ENCODE measurements at places on chromosomes 16 and 17. TPM values are rescaled to one million over a fixed set of nuclear protein-coding genes. Genes with fewer than 3 reads are reported as not detected.

DNA sequence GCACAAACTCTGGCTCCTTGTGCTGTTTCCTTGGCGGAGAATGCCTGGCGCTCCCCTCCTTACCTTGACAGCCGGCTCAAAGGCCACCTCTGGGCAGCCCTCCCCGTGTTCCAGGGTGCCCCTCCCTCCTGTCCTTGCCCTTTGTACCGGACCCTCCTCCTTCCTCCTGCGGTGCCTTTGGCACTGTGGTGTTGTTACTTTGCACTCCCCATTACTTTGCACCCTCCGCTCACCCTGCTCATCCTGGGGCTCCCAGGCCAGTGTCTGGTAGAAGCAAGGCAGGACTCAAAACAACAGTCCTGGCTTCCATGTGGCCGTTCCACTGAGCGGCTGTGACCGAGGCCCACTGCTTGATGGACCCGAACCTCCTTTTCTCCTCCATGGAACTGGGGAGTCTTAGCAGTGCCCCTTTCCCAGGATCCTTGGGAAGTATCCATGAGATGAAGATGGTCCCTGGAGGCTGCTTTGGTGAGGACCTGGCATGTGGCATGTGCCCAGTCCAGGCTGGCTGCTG, 147.8 kb downstream of the CMIP start:
- no peak for DNase-seq

- peak; percentile 12 for DNase-seq
Observed at GRCh38 chr16:48829336-48830310, 219.6 kb upstream of the N4BP1 start.

DNA sequence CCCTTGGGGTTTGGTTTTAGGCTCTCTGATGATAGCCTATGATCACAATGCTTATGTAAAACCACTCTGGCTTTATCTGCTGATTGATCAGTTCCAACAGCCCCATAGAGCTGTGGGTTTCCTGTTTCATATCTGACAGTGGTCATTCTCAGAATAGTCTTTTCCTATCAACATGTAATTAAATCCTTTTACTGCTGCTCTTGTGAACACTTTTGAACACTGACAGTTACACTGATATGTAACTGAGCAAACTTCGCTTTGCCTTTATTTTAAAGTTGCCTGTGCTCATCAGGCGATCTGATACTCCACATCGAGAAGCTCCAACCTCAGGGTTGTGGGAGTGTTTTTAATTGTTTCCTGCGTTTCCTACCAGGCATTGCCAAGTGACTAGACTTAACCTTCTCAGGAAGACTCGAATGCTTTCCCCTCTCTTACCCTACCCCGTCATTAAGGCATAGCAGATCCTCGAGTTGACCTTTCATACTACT, 17.3 kb upstream of the CLEC18B start:
- DNase-seq: no peak

- no peak for DNase-seq
Observed at GRCh38 chr16:87114832-87115231, 202.4 kb downstream of the C16orf95 start.

- no peak for DNase-seq
Observed at GRCh38 chr17:80832266-80832676, 159.4 kb upstream of the CHMP6 start.

GRCh38 chr16:25501530-25502255, 190.1 kb upstream of the HS3ST4 start:
- no peak for DNase-seq

GRCh38 chr17:15917438-15918027, 27.4 kb upstream of the ADORA2B start:
- no peak for DNase-seq

- DNase-seq: no peak
Observed at GRCh38 chr16:21164521-21165168, 6.2 kb downstream of the LDAF1 start.

GRCh38 chr17:7220593-7221277, 997 bp downstream of the ACADVL start:
- no peak for DNase-seq

- no peak for DNase-seq
Observed at GRCh38 chr17:39306509-39307212, 80.9 kb upstream of the STAC2 start.

DNA sequence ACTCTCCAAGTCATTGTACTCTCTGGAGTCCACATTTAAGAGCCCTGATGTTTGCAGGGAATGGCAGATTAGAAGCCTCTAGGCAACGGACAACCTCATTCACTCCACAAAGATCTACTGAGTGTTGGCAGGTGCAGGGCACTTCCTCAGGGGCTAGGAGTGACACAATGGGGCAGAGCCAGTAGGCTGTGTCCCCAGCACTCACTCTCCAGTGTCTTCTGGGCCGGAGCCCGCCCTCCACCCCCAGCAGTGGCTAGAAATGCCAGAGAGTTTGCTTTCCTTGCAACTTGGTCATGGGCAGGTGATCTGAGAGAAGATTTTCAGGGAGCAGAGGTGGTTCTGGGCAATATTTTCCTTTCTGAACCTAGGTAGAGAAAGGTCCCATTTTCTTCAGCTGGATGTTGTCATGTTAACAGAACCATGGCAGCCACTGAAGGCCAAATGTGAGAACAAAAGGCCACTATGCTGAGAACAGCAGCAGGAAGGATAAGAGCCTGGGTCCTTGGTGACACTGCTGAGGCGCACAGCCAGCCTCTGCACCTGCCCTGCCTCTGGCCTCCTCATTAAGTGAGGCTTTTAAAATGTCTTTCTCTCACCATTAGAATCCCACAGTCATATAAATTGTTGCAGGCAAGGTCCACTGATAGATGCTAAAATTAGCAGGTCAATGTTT, 96.2 kb downstream of the USP31 start:
- DNase-seq: no peak

GRCh38 chr16:51657848-51658247, 506.8 kb upstream of the SALL1 start:
- DNase-seq: no peak

- DNase-seq: no peak
Observed at GRCh38 chr17:47643116-47643515, 6.6 kb upstream of the KPNB1 start.

GRCh38 chr16:69613378-69614154, 47.8 kb downstream of the NFAT5 start:
- DNase-seq: no peak

- peak; percentile 63 for DNase-seq
Observed at GRCh38 chr16:66605177-66605978, 874 bp downstream of the CMTM3 start.

- DNase-seq: no peak
Observed at GRCh38 chr17:78458736-78459335, 80.4 kb downstream of the PGS1 start.

- DNase-seq: no peak
Observed at GRCh38 chr17:21251337-21252010, 1.7 kb downstream of the NATD1 start.

DNA sequence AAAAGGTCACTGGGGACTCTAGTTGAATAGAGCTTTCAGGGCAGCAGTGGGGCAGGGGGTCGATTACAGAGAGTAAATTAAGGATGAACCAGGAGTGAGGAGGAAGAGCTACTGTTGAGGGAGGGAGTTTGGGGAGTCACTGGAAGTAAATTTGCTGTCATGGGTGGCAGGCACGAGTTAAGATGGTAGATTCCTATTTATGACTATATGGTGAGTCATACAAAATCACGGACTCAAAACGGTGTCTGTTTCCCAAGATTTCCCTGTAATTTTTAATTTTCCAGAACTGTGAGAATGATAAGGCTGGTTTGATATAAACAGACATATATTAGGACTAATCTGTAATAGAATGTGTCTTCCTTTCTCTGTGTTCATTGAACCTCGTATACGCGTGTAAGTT, 287.6 kb upstream of the GOT2 start:
- no peak for DNase-seq

- DNase-seq: no peak
Observed at GRCh38 chr16:65641049-65641761, 519.3 kb upstream of the CDH11 start.

DNA sequence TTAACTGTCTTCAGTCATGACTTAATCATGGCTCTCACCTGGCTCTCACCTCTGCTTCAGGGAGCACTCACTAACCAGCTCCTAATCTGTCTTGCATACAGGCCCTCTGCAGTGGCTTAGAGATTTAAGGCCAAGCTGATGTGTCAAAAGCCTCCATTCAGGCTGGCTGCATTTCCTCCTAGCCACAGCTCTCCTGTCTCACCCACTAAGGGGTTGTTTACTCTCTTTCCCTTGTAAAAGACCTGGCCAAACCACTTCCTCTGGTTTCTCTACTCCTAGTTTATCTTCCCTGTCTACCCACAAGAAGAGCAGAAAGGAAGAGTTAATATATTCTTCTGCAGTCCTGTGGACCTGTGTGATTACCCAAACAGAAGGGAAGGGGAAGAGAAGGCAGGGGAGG, 9.3 kb upstream of the ASIC2 start:
- DNase-seq: no peak

- no peak for DNase-seq
Observed at GRCh38 chr16:89027281-89027680, 50.3 kb upstream of the CBFA2T3 start.

- DNase-seq: no peak
Observed at GRCh38 chr16:31194898-31195297, 7.7 kb downstream of the PYCARD start.

DNA sequence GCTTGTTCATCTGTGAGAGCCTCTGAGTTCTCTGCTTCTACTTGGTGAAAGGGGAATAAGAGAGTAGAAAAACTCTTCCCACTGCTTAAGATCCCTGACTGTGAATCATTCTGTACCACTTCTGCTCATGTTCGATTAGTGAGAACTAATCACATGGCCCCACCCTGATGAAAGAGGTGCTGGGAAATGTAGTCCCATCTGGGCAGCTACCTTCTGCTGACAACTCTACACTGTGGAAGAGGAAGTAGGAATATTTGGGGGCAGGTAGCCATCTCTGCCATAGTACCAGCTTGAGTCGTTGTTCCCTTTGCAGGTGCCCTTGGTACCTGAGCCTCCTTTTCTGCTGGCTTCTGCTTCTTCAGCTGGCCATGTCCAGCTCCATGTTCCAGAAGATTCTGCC, 29.9 kb downstream of the NKD1 start:
- DNase-seq: no peak

DNA sequence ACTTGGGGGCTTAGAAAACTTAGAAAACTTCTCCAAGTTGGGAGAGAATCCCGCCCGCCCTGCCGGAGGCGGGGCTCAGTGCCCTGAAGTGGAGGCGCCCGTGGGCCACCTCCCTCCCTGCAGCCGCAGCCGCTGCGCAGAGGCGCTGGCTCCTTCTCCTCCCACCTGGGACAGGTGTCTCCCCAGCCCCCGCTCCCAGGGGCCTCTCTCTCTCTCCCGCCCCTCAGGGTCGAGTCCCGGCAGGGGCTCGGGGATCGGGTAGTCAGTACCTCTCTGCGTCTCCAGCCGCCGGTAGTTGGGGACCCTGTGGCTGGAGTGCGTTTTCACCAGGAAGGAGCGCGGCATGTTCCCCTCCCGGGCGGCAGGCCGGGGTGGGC, 257 bp downstream of the SNAI3 start:
- DNase-seq: no peak

GRCh38 chr16:31876951-31877828, 3.6 kb downstream of the ZNF267 start:
- no peak for DNase-seq

- DNase-seq: no peak
Observed at GRCh38 chr16:69243479-69243878, 56.5 kb downstream of the SNTB2 start.

DNA sequence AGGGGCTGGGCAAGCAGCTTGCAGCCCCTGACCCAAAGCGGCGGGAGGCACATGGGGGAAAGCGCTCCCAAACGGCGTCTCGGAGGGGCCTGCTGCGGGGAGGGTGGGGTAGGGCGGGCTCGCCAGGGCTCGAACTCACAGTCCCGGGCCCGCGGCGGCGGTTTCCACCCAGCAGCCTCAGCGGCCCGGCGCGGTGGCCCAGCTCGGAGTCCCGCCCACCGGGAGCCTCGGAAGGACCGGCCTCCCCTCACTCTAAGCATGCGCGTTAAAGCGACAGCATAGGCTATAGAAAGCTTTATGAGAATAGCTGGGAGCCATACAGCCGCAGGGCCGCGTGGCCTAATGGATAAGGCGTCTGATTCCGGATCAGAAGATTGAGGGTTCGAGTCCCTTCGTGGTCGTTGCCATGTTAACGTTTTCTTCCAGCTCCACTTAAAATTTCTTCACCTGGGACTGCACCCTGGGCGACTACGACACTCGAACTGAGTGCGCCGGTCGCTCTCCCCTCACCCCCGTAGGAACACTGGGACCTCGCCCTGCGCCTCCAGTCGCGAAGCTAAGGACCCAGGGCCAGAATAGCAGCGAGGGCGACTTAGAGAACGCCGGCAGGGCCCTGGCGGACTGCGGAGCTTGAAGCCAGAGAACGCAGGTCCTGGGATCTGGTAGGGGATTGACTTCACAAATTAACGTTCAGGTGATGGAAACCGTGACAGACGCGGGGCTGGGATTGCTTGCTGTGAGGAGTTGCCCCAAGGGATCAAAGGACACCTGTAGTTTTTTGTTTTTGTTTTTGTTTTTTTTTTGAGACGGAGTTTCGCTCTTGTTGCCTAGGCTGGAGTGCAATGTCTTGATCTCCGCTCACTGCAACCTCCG, 15.8 kb downstream of the ZNF213 start:
- DNase-seq: peak; percentile 98

- DNase-seq: no peak
Observed at GRCh38 chr16:86026171-86026910, 127.4 kb downstream of the IRF8 start.

- DNase-seq: no peak
Observed at GRCh38 chr16:46739934-46740333, 8.2 kb downstream of the MYLK3 start.

- DNase-seq: no peak
Observed at GRCh38 chr16:75088216-75088615, 28.4 kb downstream of the LDHD start.

DNA sequence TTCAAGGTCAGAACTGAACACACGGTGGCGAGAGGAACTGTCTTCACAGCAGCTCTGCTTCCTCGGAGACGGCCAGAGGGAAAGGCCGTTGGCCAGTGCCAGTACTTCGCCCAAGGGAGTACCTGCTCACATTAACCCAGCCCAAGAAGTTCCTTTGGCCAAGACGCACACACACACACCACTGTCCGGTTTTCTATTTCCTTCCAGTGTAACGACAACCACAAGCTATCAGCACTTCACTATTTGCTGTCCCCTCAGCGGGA, 744 bp upstream of the GGNBP2 start:
- peak; percentile 51 for DNase-seq

- DNase-seq: no peak
Observed at GRCh38 chr16:54444851-54445458, 158.4 kb upstream of the IRX3 start.

DNA sequence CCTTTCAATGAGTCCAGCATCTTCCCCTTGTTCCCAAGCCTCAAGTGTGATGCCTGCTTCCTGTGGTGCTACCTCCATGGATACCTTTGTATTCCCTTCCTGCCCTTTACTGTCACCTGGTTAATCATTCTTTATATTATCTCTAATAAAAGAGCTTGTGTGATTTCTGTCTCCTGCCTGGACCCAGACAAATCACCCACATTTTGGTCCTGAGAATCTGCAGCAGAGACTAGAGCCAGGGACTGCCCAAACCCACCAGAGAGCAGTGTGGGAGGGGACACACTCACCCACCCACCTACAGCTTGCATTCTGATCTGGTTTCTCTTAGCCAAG, 30.2 kb downstream of the CDRT4 start:
- DNase-seq: no peak

ZNF668 gene
- 12.8 TPM for total RNA-seq

NAGS gene
- 2.2 TPM for total RNA-seq

RAB26 gene
- total RNA-seq: 0.83 TPM

HOXB13 gene
- total RNA-seq: not detected

CCL16 gene
- 1.6 TPM for total RNA-seq

CXCL16 gene
- total RNA-seq: 26.8 TPM

CA4 gene
- 1.5 TPM for total RNA-seq

CTRB1 gene
- total RNA-seq: not detected

FNDC8 gene
- total RNA-seq: not detected

SLC52A1 gene
- 2.5 TPM for total RNA-seq

EVI2B gene
- 6.5 TPM for total RNA-seq

WFDC1 gene
- total RNA-seq: 63.5 TPM

NPIPA7 gene
- 15.3 TPM for total RNA-seq

All from ureter (tissue), 1 donor.